Head of caudate nucleus (tissue), 42 donors: ENCODE measurements at places on chromosomes 1 and 21.
A peak's percentile ranks its signal among the peaks of the same experiment; 100 is the strongest.

DNA sequence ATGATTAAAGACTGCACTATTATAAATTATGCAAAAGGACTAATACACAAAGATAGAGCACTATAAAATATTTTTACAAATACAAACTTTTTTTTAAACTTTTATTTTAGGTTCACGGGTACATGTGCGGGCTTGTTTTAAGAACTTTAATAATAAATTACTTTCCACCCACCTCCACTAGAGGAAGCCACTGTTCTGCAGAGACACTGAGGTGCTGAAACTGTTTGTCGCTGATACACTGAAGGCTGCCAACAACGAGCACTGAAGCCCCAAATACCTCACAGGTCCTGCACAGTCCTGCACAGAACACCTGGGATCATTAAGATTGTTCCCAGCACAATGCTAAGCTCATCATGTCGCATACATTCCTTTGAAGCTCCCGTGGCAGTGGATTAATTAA is 19.9 kb downstream of the COA6 start:
- DNase-seq = no peak

DNA sequence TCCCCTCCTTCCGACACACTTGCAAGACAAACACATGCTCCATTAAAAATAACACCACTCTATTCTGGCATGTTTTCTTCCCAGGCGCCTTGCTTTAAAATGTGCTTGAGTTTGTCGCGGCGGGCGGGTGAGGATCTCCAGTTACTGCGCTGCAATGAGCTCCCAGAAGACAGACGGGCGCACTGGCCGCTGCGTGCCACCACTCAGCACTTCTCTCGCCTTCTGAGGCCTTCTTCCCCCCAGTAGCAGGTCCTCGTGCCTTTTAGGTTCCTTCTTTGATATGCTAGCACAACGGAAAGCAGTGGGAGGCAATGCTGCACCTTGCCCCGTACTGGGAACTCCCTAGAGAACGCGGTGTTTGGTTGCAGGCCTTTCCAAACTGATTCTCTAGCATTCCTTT is 279.5 kb upstream of the NR5A2 start:
- DNase-seq = no peak

DNA sequence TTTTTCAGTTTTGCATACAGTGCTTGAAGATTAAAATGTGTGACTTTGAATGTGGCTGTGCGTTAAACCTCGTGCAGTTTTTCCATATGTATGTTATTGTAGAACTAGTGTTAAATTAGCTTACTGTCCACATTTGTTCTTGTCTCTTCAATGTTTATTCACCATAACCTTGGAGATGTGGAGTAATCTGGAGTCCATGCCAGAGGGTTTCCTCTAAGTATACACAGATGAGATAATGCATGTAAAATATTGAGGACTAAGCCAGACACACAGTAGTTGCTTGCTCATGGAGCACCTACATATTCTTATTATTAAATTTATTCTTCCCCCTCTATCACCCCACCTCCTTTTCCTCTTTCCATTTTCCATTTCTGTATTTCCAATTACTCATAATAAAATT is 7.7 kb upstream of the GIPC2 start:
- DNase-seq = no peak

DNA sequence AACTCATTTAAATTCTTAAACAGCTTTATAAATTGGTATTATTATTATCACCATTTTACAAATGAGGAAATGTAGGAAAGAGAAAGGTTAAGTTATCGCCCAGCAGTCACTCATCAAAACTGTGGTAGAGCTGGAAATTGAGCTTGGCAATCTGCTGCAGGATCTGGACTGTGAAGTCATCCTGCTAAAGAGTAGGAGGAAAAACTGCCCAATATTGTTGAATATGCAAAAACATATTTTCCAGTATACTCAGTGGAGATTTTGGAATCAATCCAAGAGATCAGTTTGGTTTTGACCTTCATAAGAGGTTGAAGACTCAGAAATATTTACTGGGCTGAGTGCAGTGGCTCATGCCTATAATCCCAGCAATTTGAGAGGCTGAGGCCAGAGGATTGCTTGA is 16.9 kb upstream of the RC3H1 start:
- no peak for DNase-seq

DNA sequence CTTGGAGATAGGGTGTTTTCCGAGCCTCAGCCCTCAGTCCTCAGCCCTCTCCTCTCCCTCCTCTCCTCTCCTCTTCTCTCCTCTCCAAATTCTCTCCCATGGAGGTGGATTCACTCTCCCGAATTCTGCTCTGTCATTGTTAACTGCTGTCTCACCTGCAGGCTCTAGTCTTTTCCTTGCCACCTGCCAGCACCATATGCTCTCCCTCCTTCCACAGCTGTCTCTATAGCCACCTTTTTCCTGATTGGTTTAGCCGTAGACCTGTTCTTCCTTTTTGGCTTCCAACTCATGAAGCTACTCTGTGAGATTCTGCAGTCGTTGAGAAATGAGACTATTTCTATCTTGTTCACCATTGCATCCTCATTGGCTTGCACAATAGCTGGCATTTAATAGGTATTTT is 19.7 kb downstream of the COG2 start:
- no peak for DNase-seq

- DNase-seq = no peak
These were observed 7.7 kb upstream of the ZNF669 start for GRCh38 chr1:247111700-247112478.

- no peak for DNase-seq
These were observed 12.4 kb upstream of the BCAR3 start for GRCh38 chr1:93694039-93694438.

DNA sequence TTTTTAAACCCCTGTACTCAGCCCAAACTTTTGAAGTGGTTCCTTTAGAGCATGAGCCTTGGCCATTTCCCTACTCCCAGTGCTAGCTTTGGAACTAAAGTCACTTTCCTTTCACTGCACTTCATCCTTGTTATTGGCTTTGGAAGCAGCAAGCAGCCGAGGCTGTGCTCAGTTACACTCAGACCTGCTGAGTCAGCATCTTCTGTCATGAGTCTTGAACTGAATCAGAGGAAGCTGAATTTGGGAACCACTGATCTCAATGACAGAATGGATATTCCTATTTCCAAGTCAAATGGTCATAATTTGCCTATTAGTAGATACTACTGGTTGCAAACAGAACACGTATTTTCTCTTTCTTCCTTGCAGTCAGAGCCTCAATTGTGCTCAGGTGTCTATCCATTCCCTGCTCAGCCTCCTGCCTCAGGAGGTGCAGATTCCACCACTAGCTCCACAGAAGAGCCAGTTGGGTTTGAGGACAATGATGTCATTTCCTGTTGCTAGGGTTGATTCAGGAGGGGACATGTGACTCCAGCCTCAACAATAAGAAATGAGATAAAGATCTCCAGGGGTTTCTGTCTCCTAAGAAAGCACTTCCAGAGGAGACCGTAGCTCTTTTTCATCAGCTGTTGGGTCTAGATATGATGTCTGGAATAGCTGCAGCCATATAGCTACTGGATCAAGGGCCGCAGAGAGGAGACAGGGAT is 44.9 kb upstream of the NTPCR start:
- no peak for DNase-seq

DNA sequence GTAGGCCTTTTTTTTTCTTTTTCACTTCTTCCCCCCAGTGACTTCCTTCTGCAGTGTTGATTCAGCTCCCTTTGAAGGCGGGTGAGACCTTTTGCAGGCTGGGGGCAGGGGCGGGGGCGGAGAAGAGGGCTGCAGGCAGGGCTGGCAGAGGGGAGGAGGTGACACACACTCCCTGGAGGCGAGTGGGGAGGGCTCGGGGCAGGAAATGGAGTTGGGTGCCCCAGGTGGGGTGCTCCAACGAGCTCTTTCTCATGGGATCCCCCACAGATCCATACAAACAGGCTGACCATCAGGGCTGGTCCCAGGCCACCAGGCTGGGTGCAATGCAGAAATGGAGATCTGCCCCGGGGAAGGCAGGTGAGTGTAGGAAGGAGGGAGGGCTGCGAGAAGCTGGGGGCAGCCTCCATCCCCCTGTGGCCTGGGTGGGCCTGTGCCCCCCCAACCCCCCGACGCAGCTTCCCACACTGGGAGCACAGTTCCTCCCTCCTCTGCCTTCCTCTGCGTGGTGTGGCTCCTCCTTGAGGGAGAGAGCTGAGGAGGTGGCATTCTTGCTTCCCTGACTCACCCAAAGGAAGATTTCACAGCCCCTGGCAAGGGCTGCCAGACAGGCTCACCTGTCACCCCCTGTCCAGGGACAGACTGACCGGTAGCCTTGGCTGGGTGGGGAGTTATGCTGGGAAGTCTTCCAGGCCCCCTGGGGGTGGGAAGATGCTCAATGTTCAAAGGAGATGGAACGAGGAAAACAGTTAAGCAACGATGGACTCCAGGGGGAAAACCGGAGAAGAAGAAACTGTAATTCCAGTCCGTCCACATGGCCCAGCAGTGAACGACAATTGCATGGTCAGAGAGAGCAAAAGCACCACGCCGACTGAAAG is 7.1 kb upstream of the ITGB2 start:
- peak; percentile 70 for DNase-seq
